Type B pancreatic cell (in vitro differentiated cells): ENCODE measurements at places on chromosomes 11 and 22. TPM values are rescaled to one million over a fixed set of nuclear protein-coding genes. Genes with fewer than 3 reads are reported as not detected.

DNA sequence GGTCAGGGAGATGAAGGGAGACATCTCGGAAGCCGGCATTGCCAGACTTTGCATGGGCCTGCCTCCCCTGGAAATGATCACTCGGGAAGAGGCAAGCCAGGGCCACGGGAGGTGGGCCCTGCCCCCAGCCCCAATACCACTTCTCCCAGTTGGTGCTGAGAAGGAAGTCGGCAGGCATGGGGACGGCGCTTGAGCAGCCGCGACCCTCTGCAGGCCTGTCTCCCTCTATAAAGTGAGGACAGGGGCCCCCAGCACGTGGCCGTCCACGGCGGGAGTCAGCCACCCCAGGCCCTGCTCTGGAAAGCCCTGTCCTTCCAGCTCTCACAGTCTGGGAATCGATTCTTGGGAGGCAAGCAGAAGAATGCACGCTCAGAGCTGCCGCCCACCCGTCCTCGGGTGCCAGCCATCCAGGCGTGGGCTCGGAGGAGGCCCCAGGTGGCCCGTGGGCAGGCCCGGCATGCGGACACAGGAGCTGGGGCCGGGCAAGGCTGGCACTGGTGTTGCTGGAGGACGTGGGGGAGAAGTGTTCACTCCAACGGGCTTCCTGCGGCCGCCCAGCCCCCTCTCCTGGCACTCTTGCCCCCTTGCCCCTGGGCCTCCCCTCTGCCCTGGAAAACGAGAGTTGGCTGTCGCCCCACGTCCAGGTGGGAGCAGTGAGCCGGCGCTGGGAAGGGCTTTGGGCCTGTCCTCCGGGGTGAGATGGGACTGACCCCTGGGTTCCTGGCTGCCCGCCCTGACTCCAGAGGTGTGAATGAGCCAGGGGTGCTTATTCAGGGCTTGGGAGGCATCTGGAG lies 77.5 kb downstream of the CACNA1I start:
- H3K36me3 ChIP-seq = no peaks in the 10 kb centered on the region
- no peak for DNase-seq
- H3K27me3 ChIP-seq = peaks cover 3% of the 10 kb centered on the region

DNA sequence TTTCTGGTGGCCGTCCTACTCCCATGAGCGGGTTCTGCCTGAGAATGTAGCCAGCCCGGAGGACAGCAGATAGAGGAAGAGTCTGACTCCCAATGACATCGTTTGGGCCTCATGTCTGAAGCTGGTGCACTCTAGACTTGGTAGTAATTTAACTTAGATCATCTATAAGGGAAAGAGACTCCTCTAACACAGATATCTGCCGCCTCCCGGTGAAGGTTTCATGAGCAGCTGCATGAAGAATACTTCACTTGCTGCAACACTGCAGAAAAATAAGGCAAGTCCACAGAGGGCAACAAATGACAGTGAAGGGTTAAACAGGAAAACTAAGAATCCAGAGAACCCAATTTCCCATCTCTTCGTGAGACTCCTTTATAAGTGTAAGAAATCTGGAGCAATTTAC lies 5.9 kb upstream of the ARL2 start:
- peaks cover 1% of the 10 kb centered on the region for H3K4me1 ChIP-seq
- DNase-seq = no peak
- H3K27me3 ChIP-seq = no peaks in the 10 kb centered on the region
- no peak overlapping the region for H3K4me3 ChIP-seq
- no peaks in the 10 kb centered on the region for H3K36me3 ChIP-seq

GRCh38 chr11:105245781-105246315 lies 106.3 kb upstream of the CARD18 start:
- no peak for DNase-seq
- peaks cover 4% of the 10 kb centered on the region for H3K4me1 ChIP-seq
- H3K4me3 ChIP-seq = no peak overlapping the region

The MYOD1 gene
- total RNA-seq = 3.6 TPM in 1 of 2 replicates, not detected in the other

The ROM1 gene
- 1.4 and 1.8 TPM in 2 replicates for total RNA-seq
